Renal cortex interstitium (tissue), 15 donors: ENCODE measurements at places on chromosomes 5 and 9. TPM values are rescaled to one million over a fixed set of nuclear protein-coding genes. Genes with fewer than 3 reads are reported as not detected.

KCTD16 gene
- 2.9 TPM for polyA plus RNA-seq

HTR1A gene
- not detected for polyA plus RNA-seq

NDUFA8 gene
- 79.6 TPM for polyA plus RNA-seq

CDH9 gene
- polyA plus RNA-seq, result 9.8 TPM

MARVELD2 gene
- polyA plus RNA-seq, result 29.2 TPM

GGTA1 gene
- 5.4 TPM for polyA plus RNA-seq

- no peak for DNase-seq
Measured at GRCh38 chr5:54861212-54861894, 124.0 kb downstream of the ESM1 start.

DNA sequence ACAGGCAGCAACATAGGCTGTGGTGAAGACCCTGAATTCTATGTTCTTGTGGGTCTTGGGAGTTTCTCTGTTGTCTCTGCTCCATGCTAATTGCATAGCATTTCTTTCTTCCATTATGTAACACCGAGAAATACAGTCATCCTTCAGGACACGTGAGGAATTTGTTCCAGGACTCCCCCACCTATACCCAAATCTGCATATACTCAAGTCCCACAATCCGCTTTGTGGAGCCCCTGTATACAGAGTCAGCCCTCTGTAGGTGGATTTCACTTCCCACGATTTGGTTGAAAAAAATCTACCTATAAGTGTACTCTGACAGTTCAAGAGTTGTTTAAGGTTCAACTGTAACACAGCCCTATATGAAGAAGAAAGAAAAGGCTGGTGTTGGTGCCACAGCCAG is 22.1 kb downstream of the ANKRD33B start:
- DNase-seq, result no peak

GRCh38 chr9:21402386-21403251 is 6.3 kb upstream of the IFNA8 start:
- DNase-seq, result no peak

GRCh38 chr9:19965336-19965735 is 176.5 kb upstream of the SLC24A2 start:
- DNase-seq, result no peak

DNA sequence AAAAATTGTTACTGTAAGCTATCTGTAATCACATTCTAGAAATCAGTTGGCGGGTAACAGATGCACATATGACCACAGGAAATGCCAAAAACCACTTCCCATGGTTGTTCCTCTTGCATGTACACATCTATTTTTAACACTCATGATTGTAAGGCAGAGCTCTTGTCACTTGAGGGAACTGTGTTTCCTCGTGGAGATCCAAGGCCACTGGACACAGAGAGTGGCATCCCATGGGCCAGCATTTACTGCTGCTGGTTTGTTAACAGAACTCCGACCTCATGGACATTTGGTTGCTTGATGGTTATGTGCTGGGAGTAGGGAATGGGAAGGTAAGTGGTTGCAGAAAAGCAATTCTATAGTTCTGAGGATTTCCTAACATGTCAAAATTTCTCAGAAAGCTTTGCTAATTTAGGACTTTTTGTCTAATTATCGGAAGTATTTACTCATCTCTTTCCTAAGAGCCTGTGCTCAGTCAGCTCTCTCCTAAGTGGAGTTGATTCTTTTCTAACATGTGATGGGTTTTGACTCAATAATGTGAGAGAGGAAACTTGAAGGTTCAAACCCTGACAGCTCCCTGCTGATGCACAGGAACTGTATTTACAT is 202.0 kb upstream of the NR3C1 start:
- no peak for DNase-seq

GRCh38 chr9:99567436-99567835 is 254.2 kb upstream of the NR4A3 start:
- DNase-seq, result no peak

GRCh38 chr5:110899566-110900412 is 161.0 kb downstream of the SLC25A46 start:
- no peak for DNase-seq

DNA sequence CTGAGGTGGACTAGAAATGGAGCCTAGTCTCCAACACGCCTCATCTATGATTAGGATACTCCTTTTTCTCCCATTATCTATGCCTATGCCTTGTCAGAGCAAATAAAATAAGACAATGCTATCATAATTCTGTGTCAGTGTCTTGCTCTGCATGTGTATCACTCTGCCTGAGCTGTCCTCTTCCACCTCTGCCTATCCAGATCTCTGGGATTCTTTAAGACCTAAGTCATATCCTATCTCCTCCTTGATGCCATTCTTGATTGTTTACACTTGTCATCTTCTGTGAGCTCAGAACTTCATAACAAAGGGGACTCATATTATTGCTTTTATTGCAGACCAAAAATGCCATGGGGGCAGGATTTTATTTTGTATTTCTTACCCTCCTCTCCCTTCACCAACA is 351.2 kb upstream of the C9orf72 start:
- no peak for DNase-seq

DNA sequence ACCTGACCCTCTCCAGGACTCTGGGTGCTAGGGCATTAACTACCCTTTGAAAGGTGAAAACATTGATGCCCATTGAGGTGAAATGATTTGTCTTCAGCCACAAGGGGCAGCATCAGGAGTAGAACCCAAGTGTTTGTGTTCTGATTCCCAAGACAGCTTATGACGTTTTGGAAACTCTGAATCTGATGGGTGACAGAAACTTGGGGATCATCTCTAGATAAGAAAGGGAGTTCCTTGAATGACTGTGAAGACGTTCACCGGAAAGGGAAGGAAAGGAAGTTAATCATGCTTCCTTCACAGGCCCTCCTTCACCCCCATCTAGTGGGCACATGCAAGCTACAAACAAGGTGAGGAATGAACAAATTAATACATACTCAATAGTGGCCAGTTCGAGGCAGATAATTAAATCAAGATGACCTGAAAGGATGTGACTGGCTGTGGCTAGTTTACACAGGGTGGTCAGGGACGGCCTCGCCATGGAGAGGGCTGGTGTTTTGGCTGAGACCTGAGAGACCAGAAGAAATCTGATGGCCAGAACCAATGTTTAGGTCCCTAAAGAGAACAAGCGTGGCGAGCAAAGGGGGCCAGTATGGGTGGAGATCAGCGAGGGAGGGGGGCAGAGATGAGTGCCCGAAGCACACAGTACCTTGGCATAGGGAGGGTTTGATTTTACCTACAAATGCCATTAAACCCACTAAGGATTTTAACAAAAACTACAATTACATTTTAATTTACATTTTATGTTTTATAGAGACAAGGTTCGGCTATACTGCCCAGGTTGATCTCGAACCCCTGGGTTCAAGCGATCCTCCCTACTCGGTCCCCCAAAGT is 937 bp upstream of the SLC26A2 start:
- DNase-seq, result no peak

DNA sequence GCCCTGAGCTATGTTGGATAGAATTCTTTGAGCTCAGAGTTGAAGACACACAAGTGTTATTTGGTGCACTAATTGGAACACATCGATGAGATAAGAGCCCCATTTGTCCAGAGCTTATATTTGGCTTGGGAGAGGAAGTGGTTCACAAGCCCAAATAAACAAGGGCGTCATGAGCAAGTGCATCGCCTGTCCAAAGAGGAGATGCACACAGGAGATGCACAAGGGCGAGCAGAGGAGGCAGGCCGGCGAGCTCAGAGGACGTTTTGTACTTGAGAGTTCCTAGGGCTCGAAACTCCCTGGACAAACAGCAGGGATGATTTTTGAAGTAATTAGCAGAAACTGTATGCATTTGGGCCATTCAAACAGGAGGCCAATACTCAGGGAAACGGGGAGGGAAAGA is 212.8 kb upstream of the IRX1 start:
- DNase-seq, result no peak

DNA sequence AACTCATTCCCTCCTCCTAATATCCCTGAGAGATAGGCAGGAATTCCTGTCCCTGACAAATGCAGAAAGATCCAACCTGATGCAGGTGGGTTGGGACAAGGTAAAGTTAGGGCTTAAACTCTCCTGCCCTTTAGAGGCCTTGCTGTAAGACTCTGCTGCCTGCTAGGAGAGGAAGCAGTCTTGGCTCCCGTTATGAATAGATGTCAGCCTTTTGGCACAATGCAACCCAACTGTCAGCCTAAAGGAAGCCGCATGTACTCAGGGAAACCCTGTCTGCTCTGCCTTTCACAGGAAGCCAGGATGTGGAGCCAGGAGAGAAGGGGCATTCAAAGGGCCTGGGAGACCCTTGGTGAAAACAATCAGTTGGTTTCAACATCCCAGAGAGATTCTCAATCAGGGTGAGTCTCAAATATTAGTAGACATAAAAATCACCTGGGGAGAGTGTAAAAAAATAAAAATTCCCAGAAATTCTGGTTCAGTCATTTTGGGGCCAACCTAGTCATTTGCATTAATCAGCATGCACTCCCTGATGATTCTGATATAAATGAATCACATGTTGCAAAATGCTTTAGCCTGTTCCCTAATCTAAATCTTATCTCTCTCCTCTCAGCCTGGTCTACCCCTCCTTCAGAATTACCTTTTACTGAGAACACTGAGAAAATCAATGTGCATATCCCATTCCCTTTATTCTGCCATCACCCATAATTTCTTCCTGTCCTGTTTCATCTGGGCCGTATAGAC is 136.2 kb upstream of the TRIM32 start:
- no peak for DNase-seq

- no peak for DNase-seq
Measured at GRCh38 chr9:126564716-126565115, 49.0 kb upstream of the LMX1B start.

GRCh38 chr5:90294604-90295003 is 115.0 kb downstream of the CETN3 start:
- DNase-seq, result no peak

DNA sequence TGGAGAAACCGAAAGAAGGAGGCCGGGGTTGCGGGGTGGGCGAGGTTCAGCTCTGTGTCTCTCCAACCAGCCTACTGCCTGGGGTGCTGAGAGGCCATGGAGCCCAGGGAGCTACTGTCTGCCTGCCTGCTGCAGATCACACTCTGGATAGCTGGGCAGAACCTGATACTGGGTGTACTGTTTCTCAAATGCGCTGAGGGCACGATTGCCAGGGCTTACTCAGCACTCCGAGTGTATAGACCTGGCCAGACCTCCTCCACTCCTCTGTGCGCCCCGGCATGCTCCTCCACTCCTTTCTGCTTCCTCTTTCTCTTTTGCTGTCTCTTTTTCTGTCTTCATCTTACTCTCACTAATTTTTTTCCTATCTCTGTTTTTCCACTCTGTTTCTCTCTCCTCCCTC is 215.1 kb downstream of the PAPPA start:
- DNase-seq, result no peak

GRCh38 chr9:69871118-69871834 is 50.7 kb downstream of the CFAP95 start:
- no peak for DNase-seq

- no peak for DNase-seq
Measured at GRCh38 chr5:6525422-6525821, 76.8 kb downstream of the UBE2QL1 start.
